ENCODE measurements at places on chromosomes 7 and 10.

- no peak for DNase-seq
Observed at GRCh38 chr7:20216406-20217036, 663 bp downstream of the MACC1 start.

DNA sequence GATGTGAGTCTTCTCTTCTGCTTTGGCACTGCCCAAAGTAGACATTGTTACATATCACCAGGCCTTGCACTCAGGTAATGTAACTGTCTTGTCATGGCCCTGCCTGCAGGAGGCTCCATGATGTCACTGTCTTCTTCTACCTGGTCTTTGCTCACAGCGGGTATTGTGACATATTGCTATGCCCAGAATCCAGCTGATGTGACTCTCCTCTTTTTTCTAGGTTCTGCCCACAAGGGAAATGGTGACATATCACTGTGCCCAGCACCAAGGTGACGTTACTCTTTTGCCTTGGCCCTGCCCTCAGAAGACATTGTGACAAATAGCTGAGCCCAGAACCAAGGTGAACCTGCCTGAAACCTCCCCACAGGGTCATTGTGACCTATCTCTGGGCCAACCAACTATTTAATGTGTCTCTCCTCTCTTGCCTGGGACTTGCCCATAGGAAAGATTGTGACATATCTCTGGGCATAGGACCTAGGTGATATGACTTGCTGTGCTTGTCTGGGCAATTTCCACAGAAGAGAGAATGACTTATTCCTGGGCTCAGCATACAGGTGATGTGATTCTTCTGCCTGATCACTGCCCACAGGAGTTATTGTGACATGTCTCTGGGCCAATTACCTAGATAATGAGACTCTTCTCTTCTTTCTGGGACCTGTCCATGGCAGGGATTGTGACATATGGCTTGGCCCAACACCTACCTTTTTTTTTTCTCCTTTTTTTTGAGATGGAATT is 26.5 kb upstream of the ZNF107 start:
- no peak for DNase-seq

GRCh38 chr7:20596653-20597052 is 18.8 kb upstream of the ABCB5 start:
- DNase-seq: no peak

- no peak for DNase-seq
Observed at GRCh38 chr10:33272635-33273034, 61.8 kb downstream of the NRP1 start.

GRCh38 chr7:137003086-137003485 is 134.6 kb downstream of the CHRM2 start:
- DNase-seq: no peak

GRCh38 chr7:32158076-32158475 is 87.9 kb upstream of the PDE1C start:
- DNase-seq: no peak

- DNase-seq: no peak
Observed at GRCh38 chr7:134018306-134018705, 108.8 kb upstream of the LRGUK start.

DNA sequence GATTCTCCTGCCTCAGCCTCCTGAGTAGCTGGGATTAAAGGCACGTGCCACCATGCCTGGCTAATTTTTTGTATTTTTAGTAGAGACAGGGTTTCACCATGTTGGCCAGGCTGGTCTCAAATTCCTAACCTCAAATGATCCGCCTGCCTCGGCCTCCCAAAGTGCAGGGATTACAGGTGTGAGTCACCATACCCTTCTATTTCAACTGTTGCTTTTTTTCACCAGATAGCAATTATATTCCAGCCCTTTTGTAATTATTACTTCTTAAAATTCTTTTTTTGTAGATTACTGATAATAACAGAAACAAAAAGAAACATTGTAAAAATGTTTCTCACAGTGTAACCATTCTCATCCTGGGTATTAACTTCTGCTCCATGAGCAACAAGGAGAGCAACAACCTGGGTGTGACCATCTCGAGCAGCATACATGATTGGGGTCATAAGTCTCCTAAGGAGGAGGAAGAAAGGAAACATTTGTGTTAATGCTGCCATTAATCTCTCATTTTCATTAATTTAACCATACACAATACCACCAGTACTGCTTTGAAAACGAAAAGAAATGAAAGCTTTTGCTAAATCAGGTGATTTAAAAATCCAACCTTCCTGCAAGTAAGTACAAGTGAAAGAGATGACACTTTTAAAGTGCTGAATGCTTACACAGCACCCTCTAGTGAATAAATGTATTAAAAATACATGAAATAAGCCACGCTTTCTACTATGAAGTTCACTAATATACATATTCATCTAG is 41.8 kb downstream of the ASZ1 start:
- no peak for DNase-seq

GRCh38 chr7:27636326-27637006 is 26.2 kb downstream of the HIBADH start:
- no peak for DNase-seq

GRCh38 chr10:21184216-21184615 is 287.1 kb upstream of the NEBL start:
- DNase-seq: no peak

- no peak for DNase-seq
Observed at GRCh38 chr7:97019710-97020225, 4.9 kb downstream of the DLX5 start.

- no peak for DNase-seq
Observed at GRCh38 chr10:129707406-129708388, 240.7 kb downstream of the MGMT start.

DNA sequence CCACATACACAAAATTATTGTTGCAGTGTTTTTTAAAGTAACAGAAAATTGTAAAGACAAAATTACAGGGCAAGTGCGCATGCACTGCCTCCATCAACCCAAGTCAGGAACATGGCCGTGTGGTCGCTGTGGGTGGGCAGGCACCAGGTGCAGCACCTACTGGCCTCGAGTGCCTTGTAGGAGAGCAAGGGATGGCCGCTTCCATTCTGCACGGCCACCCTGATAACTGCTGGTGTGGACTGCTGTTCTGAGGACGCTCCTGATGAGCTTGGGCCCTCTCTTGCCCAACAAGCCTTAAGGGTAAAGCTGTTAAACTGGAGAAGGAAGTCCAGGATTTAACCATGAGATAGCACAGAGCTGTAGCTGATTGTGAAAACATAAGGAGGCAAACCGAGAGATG is 124.6 kb upstream of the PPP1R9A start:
- DNase-seq: no peak

DNA sequence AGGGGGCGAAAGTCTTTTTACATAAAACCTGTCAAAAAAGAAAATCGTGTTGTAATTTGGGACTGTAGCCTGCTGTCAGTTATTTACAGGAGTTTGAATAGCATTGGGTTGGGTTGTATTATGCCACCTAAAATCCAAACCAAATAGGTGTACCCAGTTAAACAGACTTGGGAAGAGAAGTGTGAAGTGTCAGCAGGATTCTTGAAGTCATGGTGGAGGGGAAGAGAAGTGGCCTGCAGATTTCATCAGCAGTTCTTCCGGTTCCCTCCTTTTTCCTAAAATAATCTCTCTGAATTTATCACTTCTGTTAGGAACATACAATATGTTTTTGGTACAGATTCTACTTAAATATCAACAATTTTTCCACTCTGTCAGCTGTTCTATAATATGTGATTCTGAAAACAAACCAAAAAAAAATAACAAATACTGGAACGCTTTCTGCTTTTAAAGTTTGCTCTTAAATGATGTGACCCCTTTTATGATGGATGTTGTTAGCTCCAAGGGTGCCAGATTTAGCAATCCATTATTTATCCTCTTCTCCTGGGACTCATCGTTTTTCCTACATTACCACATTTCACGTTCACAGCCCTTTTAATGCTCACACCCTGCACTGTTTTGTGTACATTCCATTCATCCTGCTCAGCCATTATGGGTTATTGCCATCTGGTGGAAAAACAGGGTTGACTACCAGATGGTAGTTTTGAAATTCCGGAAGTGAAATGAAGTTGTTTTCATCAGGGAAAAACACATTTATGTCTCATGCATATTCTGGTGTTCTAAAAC is 18.7 kb upstream of the ARHGAP12 start:
- no peak for DNase-seq
